Suppressor macrophage (primary cell): ENCODE measurements at places on chromosomes 2 and 18.
A peak's percentile ranks its signal among the peaks of the same experiment; 100 is the strongest.

DNA sequence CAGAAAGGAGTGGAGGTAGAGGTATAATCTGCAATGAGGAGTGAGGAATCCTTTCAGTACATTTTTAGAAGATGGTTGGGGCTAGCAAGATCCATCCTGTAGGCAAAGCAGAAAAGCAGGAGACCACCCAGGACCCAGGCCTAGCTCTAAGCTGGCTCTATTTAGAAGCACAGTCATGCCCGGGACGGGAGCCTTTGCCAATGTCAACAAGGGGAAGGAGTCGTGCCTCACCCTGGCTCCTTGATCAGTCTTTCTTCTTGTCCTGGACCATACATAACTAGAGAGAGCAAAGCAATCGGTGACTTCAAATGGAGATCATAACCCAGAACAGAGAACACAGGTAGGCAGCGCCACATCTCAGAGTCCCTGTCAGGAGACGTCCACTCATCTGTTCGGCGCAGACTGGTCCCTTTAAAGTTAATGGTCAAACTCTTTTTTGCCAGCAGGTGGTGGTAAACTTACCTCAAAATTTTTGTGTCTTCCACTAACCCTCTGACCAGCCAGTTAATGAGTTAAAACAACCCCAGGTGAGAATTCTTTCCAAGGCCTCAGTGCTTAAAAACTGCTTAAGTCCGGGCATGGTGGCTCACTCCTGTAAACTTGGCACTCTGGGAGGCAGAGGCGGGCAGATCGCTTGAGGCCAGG lies 8.0 kb downstream of the MC5R start:
- no peak for DNase-seq

- no peak for DNase-seq
These were observed 21.2 kb downstream of the EFEMP1 start for GRCh38 chr2:55902429-55902828.

GRCh38 chr2:17821535-17822444 lies 5.5 kb downstream of the MSGN1 start:
- DNase-seq = peak; percentile 64

GRCh38 chr2:61928826-61929461 lies 23.5 kb downstream of the COMMD1 start:
- DNase-seq = no peak

GRCh38 chr18:52150050-52150449 lies 189.9 kb upstream of the DCC start:
- DNase-seq = no peak

- DNase-seq = peak; percentile 91
These were observed 21.5 kb upstream of the TMEM87B start for GRCh38 chr2:112033600-112033999.
